Hair follicular keratinocyte (primary cell): ENCODE measurements at places on chromosomes 1 and 21. TPM values are rescaled to one million over a fixed set of nuclear protein-coding genes. Genes with fewer than 3 reads are reported as not detected.

The DPH2 gene
- total RNA-seq = 15.0 and 32.5 TPM in 2 replicates

The CELA3B gene
- total RNA-seq = not detected in 2 replicates

The TSTD1 gene
- 123 and 299 TPM in 2 replicates for total RNA-seq

The AMY1C gene
- not detected in 2 replicates for total RNA-seq

The CHAF1B gene
- total RNA-seq = 3.7 and 8.9 TPM in 2 replicates

The LTN1 gene
- 14.8 and 15.0 TPM in 2 replicates for total RNA-seq

The PHACTR4 gene
- 11.5 and 13.6 TPM in 2 replicates for total RNA-seq

The CFHR1 gene
- total RNA-seq = not detected in 2 replicates

The DPT gene
- total RNA-seq = not detected in 2 replicates

The CELA3A gene
- total RNA-seq = not detected in 2 replicates

The MAB21L3 gene
- total RNA-seq = 0.84 TPM in 1 of 2 replicates, not detected in the other

The AMPD1 gene
- total RNA-seq = not detected in 2 replicates

The CYP4A22 gene
- not detected in 2 replicates for total RNA-seq

The FCMR gene
- total RNA-seq = 3.3 and 4.8 TPM in 2 replicates

The ADORA3 gene
- total RNA-seq = not detected in 2 replicates

The ZNF670 gene
- 0.94 and 3.6 TPM in 2 replicates for total RNA-seq

The GIPC2 gene
- total RNA-seq = 1.9 and 3.0 TPM in 2 replicates

The TPTE gene
- total RNA-seq = not detected in 2 replicates

The PRR9 gene
- not detected in 2 replicates for total RNA-seq

The UBL4B gene
- total RNA-seq = not detected in 2 replicates

The AIDA gene
- total RNA-seq = 48.2 and 52.1 TPM in 2 replicates

The LMX1A gene
- total RNA-seq = not detected in 2 replicates

The AKR7A3 gene
- total RNA-seq = 0.16 TPM in 1 of 2 replicates, not detected in the other

The ADAMTS4 gene
- 0.08 and 1.5 TPM in 2 replicates for total RNA-seq

The RAB4A gene
- 35.6 and 45.4 TPM in 2 replicates for total RNA-seq

The HHIPL2 gene
- 0.08 TPM in 1 of 2 replicates, not detected in the other for total RNA-seq

The NCF2 gene
- total RNA-seq = 1.5 and 2.9 TPM in 2 replicates

The RPTN gene
- not detected in 2 replicates for total RNA-seq

The ASCL5 gene
- not detected in 2 replicates for total RNA-seq

The PPIAL4G gene
- total RNA-seq = not detected in 2 replicates

The TGFB2 gene
- total RNA-seq = 5.5 and 7.9 TPM in 2 replicates

The GPR25 gene
- not detected in 2 replicates for total RNA-seq

The RAVER2 gene
- 5.1 and 5.9 TPM in 2 replicates for total RNA-seq

The CHIA gene
- not detected in 2 replicates for total RNA-seq

The OR2T33 gene
- total RNA-seq = not detected in 2 replicates

The UTS2 gene
- not detected in 2 replicates for total RNA-seq

The AIRE gene
- not detected in 2 replicates for total RNA-seq

The MECR gene
- total RNA-seq = 31.2 and 31.5 TPM in 2 replicates

The ARHGAP29 gene
- total RNA-seq = 51.3 and 66.0 TPM in 2 replicates

The SPRR1B gene
- 31.1 and 43.3 TPM in 2 replicates for total RNA-seq

The CADM3 gene
- total RNA-seq = not detected in 2 replicates

The BSND gene
- not detected in 2 replicates for total RNA-seq

The S100A7 gene
- total RNA-seq = 5.2 and 13.3 TPM in 2 replicates
